ENCODE measurements at places on chromosomes 11 and 22.

GRCh38 chr22:50626314-50626849 lies 1.6 kb downstream of the ARSA start:
- DNase-seq: no peak

DNA sequence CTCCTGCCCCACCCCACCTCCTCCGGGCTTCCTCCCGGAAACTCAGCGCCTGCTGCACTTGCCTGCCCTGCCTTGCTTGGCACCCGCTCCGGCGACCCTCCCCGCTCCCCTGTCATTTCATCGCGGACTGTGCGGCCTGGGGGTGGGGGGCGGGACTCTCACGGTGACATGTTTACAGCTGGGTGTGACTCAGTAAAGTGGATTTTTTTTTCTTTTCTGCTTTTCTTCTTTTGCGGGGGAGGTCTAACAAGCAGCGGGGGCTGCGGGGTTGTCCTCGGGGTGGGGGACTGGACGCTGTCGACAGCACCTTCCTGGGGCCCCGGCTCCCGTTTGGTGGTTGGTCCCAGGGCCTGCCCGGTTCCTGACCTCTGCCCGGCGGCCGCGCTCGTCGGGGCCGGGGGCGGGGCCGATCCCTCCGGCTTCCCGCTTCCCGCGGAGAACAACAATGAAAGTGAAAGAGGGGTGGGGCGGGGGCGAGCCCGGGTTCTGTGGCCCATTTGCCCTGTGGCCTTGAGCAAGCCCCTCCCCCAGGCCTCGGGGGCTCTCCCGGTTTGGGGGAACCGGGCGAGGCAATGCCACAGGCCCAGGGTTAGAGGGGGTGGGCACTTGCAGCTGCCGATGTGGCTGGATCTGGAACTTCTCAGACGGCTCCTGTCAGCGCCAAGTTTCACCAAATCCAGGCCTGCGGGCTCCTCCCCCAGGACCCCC lies 975 bp upstream of the MDK start:
- peak; percentile 43 for DNase-seq

GRCh38 chr11:129442171-129442570 lies 66.5 kb downstream of the BARX2 start:
- DNase-seq: no peak

DNA sequence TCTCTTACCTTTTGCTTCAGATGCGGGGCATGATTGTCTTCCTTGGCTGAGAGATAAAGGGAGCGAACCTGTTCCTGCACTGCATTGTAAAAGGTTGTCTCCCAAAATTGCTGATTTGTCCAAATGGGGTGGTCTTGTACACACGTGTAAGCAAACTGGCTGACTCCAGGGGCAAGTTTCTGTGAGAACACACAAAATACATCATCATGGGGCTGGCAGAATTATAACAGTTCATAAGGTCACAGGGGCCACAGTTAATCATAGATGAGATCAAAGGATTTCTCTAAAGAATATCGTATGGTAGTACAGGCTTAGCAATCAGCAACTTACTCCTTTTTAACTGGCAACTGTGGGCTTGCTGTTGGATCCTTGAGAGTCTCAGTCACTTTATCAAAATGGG lies 194.3 kb downstream of the SWAP70 start:
- no peak for DNase-seq

DNA sequence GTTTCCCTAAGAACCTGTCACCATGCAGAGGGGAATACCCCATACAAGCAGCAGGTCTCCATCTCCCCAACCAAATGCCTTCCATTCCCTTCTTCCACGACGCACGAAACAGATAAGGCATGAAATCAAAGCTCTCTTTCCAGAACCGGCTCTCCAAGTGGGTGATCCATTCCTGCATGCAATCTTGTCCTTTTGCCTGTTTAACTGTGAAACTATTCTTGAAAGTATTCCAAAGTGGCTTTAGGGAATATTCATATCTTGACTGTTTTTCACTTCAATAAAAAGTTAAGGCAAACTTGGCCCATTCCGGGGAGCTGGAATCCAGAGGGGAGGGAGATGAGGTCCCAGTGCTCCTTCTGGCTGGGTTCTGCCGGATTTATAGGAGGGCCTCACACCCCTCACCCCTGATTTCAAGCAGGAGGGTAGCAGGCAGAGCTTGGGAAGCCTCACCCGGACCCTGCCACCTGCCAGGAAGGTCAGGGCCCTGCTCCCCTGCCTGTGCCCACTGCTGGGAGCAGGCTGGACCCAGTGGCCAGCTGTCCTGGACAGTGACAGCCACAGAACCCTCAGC lies 60.9 kb downstream of the SCGB1A1 start:
- DNase-seq: no peak

DNA sequence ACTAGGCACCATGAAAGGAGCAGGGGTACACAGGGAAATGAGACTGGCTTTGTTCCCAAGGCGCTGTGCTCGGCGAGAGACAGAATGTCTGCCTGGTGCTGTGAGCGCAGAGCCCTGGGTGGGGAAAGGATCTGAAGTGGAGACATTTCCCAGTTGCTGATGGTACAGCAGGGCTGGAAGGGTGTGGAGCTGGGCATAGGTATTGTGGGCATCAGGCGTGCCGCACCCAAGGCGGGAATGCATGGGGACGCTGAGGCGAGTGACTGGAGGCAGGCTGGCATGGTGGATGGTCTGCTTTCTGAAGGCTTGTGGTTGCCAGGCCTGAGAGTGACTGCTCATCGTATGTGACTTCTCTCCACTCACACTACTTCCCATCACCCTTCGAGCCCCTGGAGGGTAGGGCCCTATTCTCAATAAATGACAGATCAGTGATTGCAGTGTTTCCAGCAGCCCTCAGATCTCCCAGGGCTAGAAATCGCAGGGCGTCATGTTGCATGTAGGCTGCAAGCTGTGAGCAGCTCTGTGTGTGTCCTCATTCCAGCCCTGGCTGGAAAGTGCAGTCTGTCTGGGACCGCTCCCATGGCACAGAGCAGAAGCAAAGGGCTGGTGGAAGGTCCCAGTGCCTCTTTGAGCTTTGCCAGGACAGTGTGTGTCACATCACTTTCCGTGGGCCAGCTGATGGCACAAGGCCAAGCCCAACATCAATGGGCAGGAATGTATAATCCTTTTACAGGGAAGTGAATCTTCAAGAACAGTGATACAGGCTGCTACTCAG lies 67.7 kb downstream of the TBC1D22A start:
- no peak for DNase-seq

DNA sequence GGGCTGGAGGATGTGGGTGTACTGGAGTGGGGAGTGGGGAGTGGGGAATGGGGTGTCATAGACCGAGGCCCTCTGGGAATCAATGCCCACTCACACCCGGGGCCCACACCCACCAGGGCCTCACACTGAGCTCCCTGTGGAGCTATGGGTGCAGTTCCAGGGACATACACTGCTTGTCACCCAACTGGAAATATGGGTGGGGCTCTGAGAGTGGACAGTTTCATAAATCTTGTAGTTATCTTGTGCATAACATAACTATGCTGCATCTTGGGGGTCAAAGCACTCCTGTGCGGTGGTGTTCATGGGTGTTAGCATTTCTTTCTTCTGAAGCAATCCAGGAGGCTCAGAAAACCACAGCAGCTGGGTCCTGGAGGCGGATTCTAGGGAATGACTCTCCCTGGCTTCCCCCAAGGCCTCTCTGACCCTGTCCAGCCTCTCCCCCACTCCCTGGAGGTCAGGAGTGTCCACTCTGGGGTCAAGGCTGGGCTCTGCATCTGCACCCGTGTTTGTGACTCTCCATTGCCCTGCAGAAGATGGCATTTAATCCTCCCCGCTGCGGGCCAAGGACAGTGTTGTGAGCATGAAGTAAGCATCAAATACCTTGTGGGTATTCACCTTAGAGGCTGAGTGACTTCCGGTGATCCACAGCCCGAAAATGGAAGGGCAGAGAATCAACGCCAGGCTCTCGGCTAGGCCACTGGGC lies 172.5 kb downstream of the CTTN start:
- no peak for DNase-seq

DNA sequence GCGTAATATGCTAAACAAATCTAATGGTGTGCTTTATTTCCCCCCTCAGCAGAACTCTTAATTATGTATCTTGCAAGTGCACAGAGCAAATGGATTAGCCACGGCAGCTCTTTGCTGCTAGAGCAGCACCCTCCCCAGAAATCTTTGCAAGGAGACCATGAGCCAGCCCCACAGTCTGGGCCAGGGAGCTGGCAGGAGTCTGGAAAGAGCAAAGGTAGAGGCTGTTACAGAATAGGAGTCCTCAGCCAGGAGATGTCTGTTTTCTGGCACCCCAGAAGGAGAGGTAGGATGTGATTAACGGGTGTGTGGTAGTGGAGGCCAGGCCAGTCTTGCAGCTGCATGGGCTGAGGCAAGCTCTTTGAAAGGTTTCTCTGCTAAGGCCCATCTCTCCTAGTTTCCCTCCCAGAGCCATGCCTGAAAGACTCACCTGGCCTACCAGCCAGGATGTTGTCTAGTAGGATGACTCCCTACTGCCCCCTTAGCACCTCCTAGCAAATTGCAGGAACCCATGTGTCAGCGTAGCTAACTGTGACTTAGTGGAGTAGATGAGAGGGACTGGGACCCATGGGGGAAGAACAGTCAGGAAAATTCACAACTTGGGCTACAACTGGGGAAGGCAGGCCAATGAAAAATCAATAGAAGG lies 557.2 kb downstream of the BUD13 start:
- no peak for DNase-seq

DNA sequence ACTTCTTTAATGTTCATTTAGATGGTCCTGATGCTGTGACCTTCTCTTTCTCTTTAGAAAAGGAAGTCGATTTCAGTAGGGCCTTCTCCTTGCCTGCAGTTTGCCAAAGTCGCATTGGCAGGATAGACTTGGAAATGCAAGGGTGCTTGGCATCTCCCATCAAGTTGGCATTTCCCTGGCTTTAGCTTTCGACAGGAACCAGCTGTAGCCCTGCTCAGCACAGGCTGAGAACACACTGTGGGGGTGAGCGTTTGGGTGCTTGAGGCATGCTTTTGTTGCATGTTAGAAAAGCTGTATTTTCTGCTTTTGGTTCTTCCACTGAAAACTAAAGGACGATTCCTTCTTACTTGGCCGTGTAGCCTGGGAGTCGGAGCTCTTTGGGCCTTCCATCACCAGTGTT lies 37.7 kb downstream of the LDLRAD3 start:
- DNase-seq: no peak

DNA sequence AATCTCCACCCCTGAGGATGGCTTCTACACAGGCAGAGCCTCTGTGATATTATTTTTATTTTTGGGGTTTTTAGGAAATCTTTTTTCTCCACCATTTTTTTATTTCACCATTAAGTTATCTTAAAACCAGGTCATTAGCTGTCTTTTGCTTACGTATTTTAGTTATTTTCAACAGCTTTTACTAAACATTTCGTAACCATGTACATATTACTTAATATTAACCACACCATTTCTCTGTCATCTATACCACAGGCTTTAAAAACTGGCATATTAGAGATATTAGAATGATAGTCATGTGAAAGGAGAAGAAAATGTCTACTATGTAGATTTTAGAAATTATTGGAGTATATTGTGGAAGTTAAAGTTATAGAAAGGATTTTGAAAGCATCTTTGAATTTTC lies 37.4 kb downstream of the YAP1 start:
- no peak for DNase-seq

DNA sequence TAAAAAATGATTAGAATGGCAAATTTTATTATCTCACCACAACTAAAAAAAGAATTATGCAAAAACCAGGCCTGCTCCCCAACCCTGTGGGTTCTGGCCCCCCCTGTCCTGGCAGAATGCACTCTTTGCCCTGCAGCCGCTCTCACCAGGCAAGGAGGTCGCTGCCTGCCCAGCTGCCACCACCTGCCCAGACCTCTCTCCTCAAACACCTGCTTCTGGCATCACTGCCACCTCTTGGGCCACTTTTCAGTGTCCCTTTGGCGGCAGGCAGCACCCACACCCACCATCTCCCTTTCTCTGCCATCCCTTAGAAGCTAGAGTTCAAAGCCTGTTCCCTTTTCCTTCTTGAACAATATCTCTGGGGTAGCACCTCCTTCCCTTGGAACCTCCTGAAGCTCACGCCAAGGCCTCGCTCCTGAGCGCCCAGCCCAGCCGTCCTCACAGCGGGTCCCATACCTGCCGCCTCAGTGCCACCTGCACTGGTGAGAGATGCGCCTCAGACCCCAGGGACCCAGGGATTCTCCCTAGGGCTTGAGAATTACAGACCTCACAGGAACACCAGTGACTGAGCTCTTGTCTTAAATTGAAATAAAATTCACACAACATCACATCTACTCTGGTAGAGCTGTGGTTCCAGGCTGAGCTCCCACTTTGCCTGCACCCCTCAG lies 44.6 kb downstream of the SGSM3 start:
- no peak for DNase-seq

GRCh38 chr11:134270250-134270714 lies 5.9 kb upstream of the GLB1L3 start:
- no peak for DNase-seq

DNA sequence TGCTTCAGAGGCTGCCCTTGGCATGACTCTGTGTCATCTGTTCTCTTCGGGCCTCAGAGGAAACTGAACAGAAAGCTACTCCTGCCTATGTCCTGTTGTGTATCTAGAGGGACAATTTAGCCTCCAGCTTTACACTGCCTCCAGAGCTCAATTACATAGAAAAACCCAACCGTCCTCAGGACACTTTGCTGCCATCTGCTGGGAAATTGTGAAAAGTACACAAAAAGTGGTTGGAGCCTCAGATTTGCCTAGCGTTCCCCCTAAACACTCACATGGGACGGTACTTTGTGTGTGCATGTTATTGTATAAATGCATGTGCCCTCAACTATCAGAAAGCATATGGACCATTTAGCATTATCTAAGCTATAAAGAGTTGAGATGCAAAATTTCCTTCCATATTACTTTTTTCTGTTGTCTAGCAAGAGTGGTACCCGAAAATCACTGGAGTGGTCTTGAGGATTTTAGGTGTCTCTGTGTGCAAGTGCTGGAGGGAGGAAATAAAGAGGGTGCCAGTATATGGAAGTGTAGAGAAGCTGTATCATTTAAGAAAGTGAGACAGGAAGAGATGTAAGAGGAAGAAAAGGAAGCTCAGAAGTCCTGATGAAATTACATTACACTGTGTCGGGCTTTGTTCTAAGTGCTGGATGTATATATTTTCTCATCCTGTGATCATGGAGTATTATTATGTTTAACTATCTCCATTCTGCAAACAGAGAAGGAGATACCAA lies 8.7 kb upstream of the MS4A4E start:
- DNase-seq: peak; percentile 32

DNA sequence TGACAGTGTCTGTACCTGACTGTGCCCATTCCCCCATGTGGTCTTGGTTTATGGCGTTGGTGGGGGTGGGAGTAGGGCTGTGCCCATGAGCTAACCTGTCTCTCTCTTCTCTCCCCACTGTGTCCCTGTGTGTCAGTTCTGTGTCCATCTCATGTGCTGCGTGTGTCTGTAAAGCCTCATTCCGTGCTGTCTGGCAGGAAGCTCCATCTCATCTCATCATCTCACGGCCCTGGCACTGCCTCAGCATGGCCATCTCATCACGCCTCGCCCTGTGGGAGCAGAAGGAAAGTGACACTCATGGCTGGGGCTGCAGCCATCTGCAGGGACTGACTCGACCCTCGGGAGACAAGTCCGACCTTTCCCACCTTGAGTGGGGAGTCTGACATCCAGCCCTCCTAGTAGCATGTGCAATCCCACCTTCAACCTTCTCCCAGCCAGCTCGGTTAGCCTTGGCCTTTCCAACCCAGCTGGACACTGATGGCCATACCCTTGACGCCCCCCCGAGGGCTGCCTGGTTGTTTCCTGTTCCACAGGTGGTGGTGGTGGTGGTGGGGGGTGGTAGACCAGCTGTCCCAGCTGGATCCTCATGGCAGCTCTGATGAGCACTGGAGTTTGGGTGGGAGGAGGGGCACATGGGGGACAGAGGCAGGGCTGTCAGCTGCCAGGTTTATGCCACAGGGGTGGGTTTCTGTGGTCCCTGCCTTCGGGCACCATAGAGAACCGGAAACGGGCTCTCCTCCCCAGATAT lies 19.0 kb downstream of the MYO18B start:
- no peak for DNase-seq

- DNase-seq: no peak
Measured at GRCh38 chr11:25710975-25711374, 621.0 kb upstream of the ANO3 start.

Data from CD4-positive, alpha-beta T cell treated with Interferon alpha-2 for 1 hour (primary cell).